ENCODE measurements at places on chromosomes 13 and 19. TPM values are rescaled to one million over a fixed set of nuclear protein-coding genes. Genes with fewer than 3 reads are reported as not detected.

DNA sequence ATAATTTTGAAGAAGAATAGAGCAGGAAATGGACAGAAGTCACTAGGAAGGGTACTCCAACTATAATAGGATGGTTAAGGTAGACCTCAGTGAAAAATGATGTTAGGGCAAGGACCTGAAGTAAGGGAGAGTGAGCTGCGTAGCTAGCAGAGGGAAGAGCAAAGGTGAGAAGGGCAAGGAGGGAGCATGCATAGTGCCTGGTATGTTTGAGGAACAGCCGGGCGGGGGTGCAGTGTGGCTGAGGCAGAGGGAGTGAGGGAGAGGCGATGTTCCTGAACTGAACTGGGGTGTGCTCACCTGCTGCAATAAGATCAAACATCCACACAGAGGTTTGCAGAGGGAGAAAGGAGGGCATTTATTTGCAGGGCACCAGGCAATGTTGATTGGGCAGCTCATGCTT, 110.4 kb downstream of the DNAJC15 start:
- DNase-seq: no peak

GRCh38 chr19:9323557-9323918, 441 bp upstream of the ZNF559 start:
- DNase-seq: peak; percentile 55

- DNase-seq: peak; percentile 2
Measured at GRCh38 chr13:27765650-27766049, 26.6 kb upstream of the GSX1 start.

- DNase-seq: no peak
Measured at GRCh38 chr19:41872775-41873647, 4.1 kb upstream of the CD79A start.

DNA sequence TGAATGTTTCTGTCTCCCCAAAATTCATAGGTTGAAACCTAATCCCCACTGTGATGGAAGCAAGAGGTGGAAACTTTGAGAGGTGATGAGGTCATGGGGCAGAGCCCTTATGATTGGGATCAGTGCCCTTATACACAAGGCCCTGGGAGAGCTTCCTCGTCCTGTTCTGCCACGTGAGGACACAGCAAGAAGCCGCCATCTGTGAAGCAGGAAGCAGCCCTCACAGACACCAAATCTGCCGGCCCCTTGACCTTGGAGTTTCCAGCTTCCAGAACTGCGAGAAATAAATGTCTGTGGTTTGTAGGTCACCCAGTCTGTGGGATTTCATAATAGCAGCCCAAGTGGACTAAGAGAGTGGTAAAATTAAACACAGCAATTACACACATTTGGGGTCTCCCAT, 737.4 kb downstream of the UQCRFS1 start:
- DNase-seq: no peak

DNA sequence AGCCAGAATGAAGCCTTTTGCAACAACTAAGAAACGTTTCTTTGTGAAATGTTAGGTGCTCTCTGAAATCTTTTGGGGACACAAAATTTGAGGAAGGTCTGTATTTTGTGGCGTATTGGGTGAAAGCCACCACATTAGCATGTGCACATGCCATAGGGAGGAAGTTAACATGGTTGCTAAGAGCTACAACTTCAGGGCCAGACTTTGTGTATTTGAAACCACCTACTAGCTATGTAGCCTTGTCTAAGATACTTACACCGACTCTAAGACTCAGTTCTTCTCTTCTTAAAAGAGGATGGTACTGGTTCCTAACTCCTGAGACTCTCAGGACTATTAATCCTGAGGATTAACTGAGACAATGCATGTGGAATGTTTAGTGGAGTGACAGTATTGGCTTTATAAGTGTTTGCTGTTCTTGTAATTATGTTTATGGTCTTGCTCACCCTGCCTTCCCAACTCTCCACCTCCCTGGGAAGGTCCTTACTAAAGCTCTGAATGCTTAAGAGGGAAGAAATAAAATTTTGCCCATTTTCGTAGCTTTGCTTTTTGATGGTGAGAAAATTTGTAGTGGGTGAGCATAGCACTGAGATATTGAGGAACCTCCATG, 15.5 kb downstream of the SERP2 start:
- no peak for DNase-seq

GRCh38 chr13:48828962-48829411, 146.7 kb upstream of the FNDC3A start:
- no peak for DNase-seq

DNA sequence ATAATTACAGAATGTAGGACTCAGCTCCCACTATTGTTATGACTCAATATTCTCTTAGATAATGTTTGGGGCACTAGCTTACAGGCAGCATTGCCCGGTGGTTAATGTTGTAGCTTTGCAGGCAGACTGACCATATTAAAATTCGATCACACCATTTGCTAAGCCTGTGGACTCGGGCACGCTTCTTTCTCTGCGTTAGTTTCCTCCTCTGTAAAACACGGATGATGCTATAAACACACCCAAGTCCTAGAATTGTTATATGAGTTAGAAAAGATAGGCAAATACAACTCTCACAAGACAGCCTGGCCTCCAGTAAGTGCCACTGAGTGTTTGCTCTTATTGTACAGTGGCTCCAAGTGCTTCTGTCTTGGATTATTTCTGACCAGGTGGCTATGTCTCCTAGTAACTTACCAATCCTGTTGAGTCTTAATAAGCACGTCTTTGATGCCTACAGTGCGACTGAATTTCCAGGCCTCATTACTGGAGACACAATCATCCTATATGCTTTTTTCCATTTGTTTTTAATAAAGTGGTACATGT, 50.0 kb upstream of the ALOX5AP start:
- DNase-seq: no peak

GRCh38 chr13:25630329-25630900, 258.6 kb downstream of the ATP8A2 start:
- DNase-seq: no peak

- DNase-seq: no peak
Measured at GRCh38 chr13:66835040-66835628, 395.0 kb downstream of the PCDH9 start.

- DNase-seq: no peak
Measured at GRCh38 chr13:29379865-29380264, 215.6 kb downstream of the SLC7A1 start.

DNA sequence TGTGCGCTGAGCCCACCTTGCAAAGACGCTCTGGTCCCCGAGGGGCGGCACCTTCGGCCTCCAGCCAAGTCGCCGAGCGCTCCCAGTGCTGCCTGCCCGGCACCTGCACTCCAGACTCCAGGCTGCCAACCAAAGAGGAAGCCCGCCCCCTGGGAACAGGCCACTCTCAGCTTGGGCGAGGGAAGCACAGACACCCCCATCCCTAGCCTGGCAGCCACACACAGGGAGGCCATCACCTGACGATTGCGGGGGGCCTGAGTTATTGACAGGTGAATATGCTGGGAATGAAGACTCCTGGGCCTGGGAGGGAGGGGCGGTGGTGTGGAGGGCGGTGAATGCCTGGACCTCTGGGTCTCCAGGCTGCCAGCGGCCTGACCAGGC, 10.3 kb upstream of the ZNF492 start:
- DNase-seq: no peak

GRCh38 chr13:32142956-32143375, 111.4 kb downstream of the FRY start:
- DNase-seq: no peak

- DNase-seq: no peak
Measured at GRCh38 chr13:26727633-26728032, 33.0 kb downstream of the GPR12 start.

The USHBP1 gene
- total RNA-seq: 0.16 TPM

The TMEM143 gene
- 8.8 TPM for total RNA-seq

The APOC4 gene
- not detected for total RNA-seq

The DPF1 gene
- 5.7 TPM for total RNA-seq
